CD4-positive, alpha-beta memory T cell (primary cell): ENCODE measurements at places on chromosomes 11 and 22. TPM values are rescaled to one million over a fixed set of nuclear protein-coding genes. Genes with fewer than 3 reads are reported as not detected.
A peak's percentile ranks its signal among the peaks of the same experiment; 100 is the strongest.

GRCh38 chr11:128628686-128629085 is 41.3 kb upstream of the ETS1 start:
- peak overlapping the region; percentile 49 for H3K27ac ChIP-seq
- peaks cover 83% of the 10 kb centered on the region for H3K4me1 ChIP-seq
- H3K27me3 ChIP-seq: no peaks in the 10 kb centered on the region
- DNase-seq: peak; percentile 39

GRCh38 chr22:31911565-31912406 is 32.5 kb upstream of the YWHAH start:
- no peaks in the 10 kb centered on the region for H3K27me3 ChIP-seq
- no peak for DNase-seq
- H3K36me3 ChIP-seq: peaks cover 2% of the 10 kb centered on the region
- no peak overlapping the region for H3K27ac ChIP-seq
- no peak overlapping the region for H3K4me3 ChIP-seq

ZNF202 gene
- 21.6 TPM for total RNA-seq

DNA sequence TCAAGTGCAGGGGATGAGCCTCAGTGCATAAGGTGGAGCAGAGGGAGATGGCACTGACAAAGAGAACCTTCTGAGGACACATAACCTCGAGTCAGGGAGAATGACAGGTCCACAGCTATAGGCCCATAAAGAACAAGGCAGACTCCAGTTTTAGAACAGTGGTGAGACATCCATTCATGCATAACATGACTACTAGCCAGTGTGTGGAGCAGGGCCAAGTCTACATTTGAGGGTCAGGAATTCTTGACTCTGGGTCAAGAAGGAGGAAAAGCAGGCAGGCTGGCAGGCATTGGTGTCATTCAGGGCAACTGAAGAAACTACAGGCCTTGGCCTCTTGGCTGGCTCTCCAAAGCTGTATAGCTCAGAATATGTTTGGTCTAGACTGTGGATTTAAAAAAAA is 54.9 kb downstream of the MTNR1B start:
- H3K27ac ChIP-seq: no peak overlapping the region
- H3K4me3 ChIP-seq: no peak overlapping the region
- H3K27me3 ChIP-seq: no peaks in the 10 kb centered on the region
- no peak for DNase-seq

LDHAL6A gene
- total RNA-seq: 0.20 TPM

DNA sequence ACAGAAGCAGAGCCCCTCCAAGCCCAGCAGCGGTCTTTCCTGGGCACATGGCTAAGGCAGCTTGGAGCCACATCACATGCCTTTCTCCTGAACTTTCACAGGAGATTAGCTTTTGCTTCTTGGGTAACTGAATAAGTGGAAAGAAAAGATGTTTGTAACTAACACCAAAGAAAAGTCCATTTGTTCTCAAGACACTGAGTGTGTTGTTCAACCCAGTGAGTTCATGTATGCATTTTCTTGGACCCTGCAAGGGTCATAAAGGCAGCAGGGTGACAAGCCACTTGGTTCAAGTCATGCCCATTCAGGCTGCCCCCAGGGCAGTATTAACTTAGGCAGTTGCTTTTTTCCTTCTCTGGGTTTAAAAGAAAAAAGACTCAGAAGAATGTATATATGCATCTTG is 203.4 kb downstream of the FAM76B start:
- H3K36me3 ChIP-seq: no peaks in the 10 kb centered on the region
- no peak overlapping the region for H3K4me3 ChIP-seq
- DNase-seq: no peak
- H3K4me1 ChIP-seq: no peaks in the 10 kb centered on the region
- no peak overlapping the region for H3K27ac ChIP-seq

MYO7A gene
- total RNA-seq: 0.20 TPM
